Breast epithelium (tissue), 4 donors: ENCODE measurements at places on chromosomes 6 and 20.

DNA sequence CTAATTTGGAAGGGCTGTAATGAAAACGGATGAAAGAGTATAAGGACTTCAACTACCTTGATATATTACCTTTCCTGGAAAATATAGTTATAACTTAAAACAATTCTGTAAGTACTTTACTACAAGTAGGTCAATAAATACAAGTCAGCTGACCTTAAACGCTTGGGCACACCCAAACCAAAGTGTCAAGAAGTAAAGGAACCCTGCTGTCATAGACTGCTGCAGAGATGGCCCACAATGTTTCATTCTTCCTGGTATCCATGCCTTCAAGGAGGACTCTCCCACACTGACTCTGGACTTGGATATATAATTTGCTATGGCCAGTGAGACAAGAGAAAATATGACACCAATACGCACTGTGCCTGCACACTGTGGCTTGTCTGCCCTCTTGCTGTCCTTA lies 132.0 kb downstream of the LAMP5 start:
- H3K27ac ChIP-seq = no peak overlapping the region
- H3K36me3 ChIP-seq = no peaks in the 10 kb centered on the region
- no peaks in the 10 kb centered on the region for H3K27me3 ChIP-seq
- DNase-seq = no peak

- H3K36me3 ChIP-seq = no peaks in the 10 kb centered on the region
- H3K27ac ChIP-seq = no peak overlapping the region
- H3K4me1 ChIP-seq = no peaks in the 10 kb centered on the region
- no peak for DNase-seq
Measured at GRCh38 chr6:106226676-106227075, 98.9 kb downstream of the ATG5 start.

GRCh38 chr20:48115502-48115901 lies 330.2 kb upstream of the SULF2 start:
- H3K27me3 ChIP-seq = no peaks in the 10 kb centered on the region
- H3K36me3 ChIP-seq = no peaks in the 10 kb centered on the region
- H3K27ac ChIP-seq = no peak overlapping the region
- H3K4me1 ChIP-seq = no peaks in the 10 kb centered on the region

DNA sequence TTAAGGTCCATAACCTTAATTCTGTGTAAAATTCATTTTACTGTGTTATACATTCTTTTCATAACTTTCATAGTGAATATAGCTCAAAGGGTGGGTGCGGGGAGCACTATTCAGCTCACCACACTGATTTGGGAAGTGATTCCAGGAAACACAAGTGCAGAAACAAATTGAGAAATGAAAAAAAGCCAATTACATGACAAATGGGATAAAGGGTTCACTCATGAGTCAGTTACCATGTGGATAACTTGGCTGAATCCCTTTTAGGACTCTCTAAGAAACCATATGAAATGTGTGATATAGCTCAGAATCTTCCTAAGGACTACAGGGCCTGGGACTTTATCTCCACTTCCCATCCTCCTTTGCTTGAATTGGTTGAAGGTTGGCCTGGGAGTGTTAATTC lies 3.1 kb upstream of the BTN2A1 start:
- H3K36me3 ChIP-seq = no peaks in the 10 kb centered on the region
- no peak overlapping the region for H3K27ac ChIP-seq

- H3K4me3 ChIP-seq = no peak overlapping the region
- H3K36me3 ChIP-seq = no peaks in the 10 kb centered on the region
- H3K27ac ChIP-seq = no peak overlapping the region
- DNase-seq = no peak
Measured at GRCh38 chr6:126738641-126739040, 379.8 kb upstream of the RSPO3 start.

DNA sequence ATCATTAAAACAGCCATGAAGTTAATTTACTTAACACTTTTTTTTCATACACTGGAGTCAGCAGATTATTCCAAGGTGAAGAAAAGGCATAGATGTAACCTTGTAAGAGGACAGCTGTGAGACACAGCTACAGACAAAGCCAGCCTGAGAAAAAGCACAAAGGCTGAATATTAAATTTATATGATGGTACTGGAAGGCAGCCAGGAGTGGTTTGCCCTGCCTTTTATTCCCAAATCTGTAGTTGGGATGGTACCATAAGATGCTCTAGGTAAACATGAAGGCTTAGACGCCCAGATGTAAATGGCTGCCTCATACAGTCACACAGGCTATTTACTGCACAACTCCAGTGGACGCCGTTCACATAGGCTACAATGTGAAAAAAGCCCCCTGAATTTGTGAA lies 42.1 kb upstream of the LOC128125822 start:
- H3K36me3 ChIP-seq = no peaks in the 10 kb centered on the region
- DNase-seq = no peak
- H3K27ac ChIP-seq = no peak overlapping the region
- H3K27me3 ChIP-seq = no peaks in the 10 kb centered on the region
- H3K4me3 ChIP-seq = no peak overlapping the region
- no peaks in the 10 kb centered on the region for H3K4me1 ChIP-seq

DNA sequence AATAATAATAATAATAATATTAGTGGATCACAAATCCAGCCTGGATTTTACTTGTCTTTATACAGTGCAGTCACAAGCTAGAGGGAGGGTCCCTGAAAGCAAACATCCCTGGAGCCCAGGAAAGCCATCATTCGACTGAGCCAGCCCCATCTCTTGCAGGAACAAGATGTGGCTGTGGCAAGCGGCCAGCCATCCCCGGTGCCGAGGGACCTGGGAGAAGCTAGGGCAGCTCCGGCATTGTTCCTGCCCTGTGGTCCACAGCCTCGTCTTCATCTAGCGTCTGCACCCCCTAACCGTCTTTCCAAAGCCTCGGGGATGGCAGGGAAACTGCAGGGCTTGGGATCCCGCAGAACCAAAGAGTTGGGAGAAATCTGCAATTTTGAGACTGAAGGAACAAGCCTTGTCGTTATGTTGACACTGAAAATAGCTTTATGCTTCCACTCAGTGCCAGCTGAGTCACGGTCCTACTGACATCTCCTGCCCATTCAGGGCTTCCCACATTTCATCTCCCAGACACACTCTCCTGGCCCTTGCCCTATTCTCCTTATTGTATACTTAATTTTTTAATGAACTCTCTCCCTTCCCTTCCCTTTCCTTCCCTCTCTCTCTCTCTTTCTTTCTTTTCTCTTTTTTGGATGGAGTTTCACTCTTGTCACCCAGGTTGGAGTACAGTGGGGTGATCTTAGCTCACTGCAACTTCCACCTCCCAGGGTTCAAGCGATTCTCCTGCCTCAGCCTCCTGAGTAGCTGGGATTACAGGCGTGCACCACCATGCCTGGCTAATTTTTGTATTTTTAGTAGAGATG lies 62.5 kb upstream of the ZNFX1 start:
- no peak overlapping the region for H3K27ac ChIP-seq
- no peak overlapping the region for H3K4me3 ChIP-seq
- no peaks in the 10 kb centered on the region for H3K27me3 ChIP-seq
- no peaks in the 10 kb centered on the region for H3K36me3 ChIP-seq
- no peaks in the 10 kb centered on the region for H3K4me1 ChIP-seq

DNA sequence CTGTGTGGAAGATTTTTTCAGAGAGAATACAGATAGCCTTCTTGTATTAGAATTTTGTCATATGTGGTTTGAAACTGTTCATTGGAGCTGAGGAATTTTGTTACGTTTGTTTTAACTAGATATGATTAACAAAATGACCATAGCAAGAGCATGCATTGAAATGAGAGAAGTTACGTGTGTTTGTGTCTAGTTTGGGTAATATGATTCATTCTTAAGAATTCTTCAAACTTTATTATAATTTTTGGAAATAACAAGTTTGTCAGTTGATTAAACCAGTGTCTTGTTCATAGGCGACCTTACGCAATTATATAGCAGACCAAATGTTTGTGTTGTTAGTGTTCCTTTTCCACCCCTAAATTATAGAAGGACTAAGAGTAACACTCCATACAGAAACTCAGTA lies 5.5 kb downstream of the GMNN start:
- no peaks in the 10 kb centered on the region for H3K27me3 ChIP-seq
- peaks cover 8% of the 10 kb centered on the region for H3K36me3 ChIP-seq
- H3K4me1 ChIP-seq = no peaks in the 10 kb centered on the region
- no peak for DNase-seq
- no peak overlapping the region for H3K27ac ChIP-seq

DNA sequence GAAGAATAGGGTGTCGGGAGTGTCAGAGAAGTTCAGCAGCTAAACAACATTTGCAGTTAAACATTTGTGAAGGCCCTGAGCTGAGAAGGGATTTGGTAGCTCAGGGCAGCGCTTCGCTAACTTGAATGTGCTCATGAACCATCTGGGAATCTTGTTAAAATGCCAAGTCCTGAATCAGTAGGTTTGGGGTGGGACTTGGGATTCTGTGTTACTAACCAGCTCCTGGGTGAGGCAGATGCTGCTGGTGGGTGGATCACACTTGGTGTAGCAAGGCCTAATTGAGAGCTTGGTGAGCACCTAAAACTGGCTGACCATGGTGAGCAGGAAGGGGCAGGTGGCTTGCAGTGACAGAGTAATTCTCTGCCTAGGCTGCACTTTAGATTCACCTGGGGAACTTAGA lies 5.9 kb downstream of the PTPRA start:
- H3K4me3 ChIP-seq = no peak overlapping the region
- no peak overlapping the region for H3K27ac ChIP-seq
- no peaks in the 10 kb centered on the region for H3K36me3 ChIP-seq
- no peaks in the 10 kb centered on the region for H3K4me1 ChIP-seq
- DNase-seq = no peak
- no peaks in the 10 kb centered on the region for H3K27me3 ChIP-seq

GRCh38 chr6:39520916-39521315 lies 198.4 kb upstream of the KCNK16 start:
- no peaks in the 10 kb centered on the region for H3K27me3 ChIP-seq
- H3K4me1 ChIP-seq = no peaks in the 10 kb centered on the region
- no peaks in the 10 kb centered on the region for H3K36me3 ChIP-seq
- H3K4me3 ChIP-seq = no peak overlapping the region
- no peak for DNase-seq
- no peak overlapping the region for H3K27ac ChIP-seq

DNA sequence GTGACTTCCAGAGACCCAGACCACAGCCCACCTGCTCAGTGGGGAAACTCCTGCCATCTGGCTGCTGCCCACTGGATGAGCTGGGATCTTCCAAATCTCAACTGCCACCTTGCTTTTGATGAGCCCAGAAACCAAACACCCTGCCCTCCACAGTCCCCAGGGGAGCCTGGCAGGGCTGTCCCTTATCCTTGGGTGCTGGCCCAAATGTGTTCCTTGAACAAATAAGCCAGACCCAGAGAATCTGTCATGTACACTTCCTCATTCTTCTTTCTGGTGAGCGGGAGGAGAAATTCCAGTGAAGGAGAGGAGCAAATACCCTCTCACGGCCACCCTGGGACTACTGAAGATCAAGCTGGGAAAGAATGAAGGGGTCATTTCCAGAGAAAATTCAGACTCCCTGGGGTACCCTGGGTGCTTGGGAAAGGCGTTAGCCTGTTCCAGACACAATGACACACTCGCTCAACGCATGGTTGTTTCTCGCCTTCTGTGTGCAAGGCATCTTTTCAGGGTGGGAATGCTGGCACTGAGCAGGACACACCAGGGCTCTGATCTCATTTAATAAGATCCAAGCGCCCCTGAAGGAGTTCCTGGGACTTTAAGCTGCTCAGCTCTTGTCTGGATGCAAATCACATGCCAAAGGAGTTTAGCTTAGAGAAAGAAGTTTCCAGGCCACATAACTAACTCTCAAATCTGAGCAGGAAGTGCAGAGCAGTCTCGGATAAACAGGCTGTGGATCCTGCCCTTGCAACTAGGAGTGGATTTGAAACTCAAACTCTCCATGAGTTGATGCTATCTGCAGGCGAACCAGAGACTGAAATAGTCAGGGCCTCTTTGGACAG lies 38.5 kb downstream of the PXDC1 start:
- H3K4me3 ChIP-seq = no peak overlapping the region
- H3K27me3 ChIP-seq = no peaks in the 10 kb centered on the region
- no peaks in the 10 kb centered on the region for H3K36me3 ChIP-seq
- H3K27ac ChIP-seq = peak overlapping the region; percentile 75

- no peak overlapping the region for H3K27ac ChIP-seq
- H3K4me3 ChIP-seq = no peak overlapping the region
- no peaks in the 10 kb centered on the region for H3K4me1 ChIP-seq
- peaks cover 9% of the 10 kb centered on the region for H3K27me3 ChIP-seq
- DNase-seq = no peak
Measured at GRCh38 chr20:57476084-57476526, 48.8 kb downstream of the CTCFL start.

DNA sequence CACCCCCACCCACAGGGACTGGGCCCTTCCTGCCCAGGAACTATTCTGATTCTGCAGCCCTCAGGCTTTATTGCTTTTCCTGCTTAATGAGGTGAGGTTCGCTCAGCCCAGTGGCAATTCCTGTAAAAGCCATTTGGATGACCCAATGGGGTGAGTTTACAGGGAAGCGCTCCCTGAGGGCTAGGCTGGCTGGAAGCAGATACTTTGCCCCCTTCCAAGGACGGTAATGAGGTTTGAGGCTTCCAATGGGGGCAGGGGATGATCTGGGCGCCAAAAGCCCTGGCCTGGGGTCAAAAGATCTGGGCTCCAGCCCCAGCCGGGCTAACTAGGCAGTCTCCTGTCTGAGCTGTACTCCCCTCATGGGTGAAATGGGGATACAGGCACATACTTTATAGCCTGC lies 41.8 kb downstream of the RIPOR3 start:
- no peaks in the 10 kb centered on the region for H3K4me1 ChIP-seq
- H3K27ac ChIP-seq = peak overlapping the region; percentile 55
- no peak for DNase-seq
- no peak overlapping the region for H3K4me3 ChIP-seq

DNA sequence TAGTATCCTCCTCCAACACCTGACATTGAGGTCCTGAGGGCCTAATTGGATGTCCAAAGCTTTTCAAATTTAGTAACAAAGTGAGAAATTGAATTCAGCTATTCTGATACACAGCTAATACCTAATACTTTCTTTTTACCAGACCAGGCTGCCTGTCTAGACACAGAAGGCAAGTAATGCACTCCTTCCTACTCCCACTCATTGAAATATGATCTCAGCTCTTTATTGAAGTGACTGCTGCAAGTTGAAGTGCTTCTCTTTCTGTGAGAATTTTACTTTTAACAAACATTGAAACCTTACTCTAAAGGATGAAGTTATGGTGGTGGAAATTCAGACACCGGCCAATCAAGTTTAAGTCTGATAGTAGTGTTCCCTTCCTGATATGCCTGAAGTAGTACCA lies 90.8 kb upstream of the OGFRL1 start:
- no peaks in the 10 kb centered on the region for H3K27me3 ChIP-seq
- no peak for DNase-seq
- H3K4me1 ChIP-seq = no peaks in the 10 kb centered on the region

DNA sequence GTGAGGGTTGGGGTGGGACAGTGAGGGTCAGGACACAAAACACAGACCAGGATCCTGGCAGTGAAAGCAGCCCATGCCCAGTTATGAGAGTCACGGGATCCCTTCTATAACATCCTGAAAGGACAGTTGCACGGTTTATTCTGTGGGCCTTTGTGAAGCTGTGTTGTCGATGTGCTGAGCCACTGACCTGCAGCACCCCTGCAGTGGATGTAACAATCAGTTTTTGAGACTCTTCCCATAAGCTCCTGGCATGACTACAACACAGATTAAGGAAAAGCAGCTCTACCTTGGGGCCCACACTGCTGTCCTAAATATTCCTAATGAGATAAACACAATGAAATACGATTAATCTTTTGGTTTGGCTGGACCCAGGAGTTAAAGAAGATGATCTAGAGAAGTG lies 3.7 kb downstream of the PYGB start:
- no peaks in the 10 kb centered on the region for H3K4me1 ChIP-seq
- no peak for DNase-seq
- H3K27me3 ChIP-seq = no peaks in the 10 kb centered on the region
- peak overlapping the region; percentile 2 for H3K4me3 ChIP-seq
- H3K27ac ChIP-seq = peak overlapping the region; percentile 11

GRCh38 chr6:17552861-17553260 lies 47.2 kb upstream of the FAM8A1 start:
- no peaks in the 10 kb centered on the region for H3K27me3 ChIP-seq
- no peaks in the 10 kb centered on the region for H3K36me3 ChIP-seq
- H3K27ac ChIP-seq = no peak overlapping the region
- no peak for DNase-seq
